NCI-H524 treated with DMSO at 0.1 percent for 48 hours (cell line): ENCODE measurements at places on chromosomes 5 and 9.

GRCh38 chr9:113522858-113523257 lies 59.3 kb downstream of the RGS3 start:
- no peak for DNase-seq

GRCh38 chr9:35366627-35367026 lies 123.3 kb upstream of the RUSC2 start:
- no peak for DNase-seq

DNA sequence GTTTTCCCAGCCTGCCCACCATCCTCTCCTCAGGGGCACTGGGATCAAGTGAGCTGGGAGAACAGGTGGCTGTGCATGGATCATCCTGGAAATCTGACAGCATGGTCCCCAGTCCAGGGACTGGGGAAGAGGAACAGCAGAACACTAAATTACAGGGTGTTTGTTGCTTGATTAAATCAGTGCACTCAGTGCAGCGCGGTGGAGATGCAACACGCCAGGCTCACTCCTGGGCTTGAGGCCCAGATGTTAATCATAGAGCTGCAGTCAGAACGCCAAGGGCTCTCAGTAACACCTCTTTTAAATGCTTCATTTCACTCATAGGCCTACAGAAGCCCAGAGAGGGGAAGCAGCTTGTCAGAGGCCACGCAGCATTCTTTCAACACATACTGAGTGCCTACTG lies 14.2 kb upstream of the LARP1 start:
- DNase-seq: no peak

DNA sequence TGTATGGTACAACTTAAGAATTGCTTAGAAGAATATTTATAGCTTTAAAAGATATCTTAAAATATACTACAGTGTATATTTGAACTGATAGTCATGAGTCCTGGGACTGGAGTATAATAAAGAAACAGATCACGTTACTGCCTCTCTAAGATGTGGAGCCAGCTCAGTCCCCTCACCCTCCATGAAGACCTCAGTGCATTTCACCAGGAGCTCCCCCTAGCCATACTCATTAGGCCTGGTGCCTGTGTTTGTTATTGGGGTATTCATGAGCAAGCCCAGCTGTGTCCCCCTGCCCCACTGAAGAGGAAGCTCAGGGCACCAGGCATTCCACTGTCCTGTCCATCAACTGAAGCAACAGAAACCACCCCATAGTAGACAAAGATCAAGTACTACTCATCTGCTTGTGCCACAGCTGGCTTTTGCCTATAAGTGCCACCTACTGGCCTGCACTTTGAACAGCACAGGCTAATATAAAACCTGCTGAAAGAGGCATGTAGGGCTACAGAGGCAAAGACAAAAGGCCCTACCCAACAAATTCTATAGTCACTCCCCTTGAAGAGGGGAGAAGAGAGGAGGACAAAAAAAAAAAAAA lies 850.2 kb upstream of the NUDT12 start:
- no peak for DNase-seq

- DNase-seq: no peak
Measured at GRCh38 chr9:97924386-97924785, 2.1 kb upstream of the TRMO start.
